ENCODE measurements at places on chromosomes 7 and 10.
A peak's percentile ranks its signal among the peaks of the same experiment; 100 is the strongest.

GRCh38 chr7:44382459-44383265 lies 57.3 kb upstream of the CAMK2B start:
- no peak for DNase-seq

DNA sequence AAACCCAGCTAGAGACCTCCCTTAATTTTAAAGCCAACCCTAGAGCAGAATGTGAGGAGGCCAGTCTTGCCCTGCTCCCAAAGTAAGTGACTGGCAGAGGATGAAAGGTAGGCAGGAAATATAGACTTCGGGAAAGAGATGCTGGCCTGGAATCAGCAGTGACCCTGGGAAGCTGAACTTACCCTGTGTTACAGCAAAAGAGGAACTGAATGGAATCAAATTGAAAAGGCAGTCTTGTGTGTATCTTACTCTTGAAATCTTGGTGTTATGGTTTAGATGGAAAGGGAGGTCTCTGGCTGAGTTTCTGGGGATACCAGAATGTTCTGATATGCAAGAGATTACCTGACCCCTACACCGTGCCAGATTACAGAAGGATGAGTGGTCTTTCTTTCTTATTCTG lies 7.9 kb upstream of the CFAP43 start:
- DNase-seq = no peak

DNA sequence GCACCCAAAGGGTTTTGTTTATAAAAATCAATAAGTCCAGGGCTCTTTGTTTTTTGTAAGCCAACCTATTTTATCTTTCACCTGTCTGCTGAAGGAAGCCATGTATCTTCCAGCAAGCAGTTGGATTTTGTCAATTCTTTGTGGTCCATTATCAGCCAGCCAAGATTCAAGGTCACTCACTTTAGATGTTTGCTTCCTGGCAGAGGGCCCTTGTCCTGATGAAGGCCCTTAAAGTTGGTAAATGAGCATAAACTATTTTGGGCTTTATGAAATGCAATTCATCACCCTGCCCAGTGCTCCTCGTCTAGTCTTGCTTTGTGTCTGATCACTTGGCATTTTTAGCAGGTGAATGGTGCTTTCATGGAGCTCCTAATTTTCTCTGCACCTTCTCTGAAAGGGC lies 1004.2 kb downstream of the GRID1 start:
- no peak for DNase-seq

GRCh38 chr7:1693991-1694524 lies 24.0 kb downstream of the ELFN1 start:
- peak; percentile 66 for DNase-seq

GRCh38 chr7:82258181-82258580 lies 185.4 kb downstream of the CACNA2D1 start:
- DNase-seq = no peak

- no peak for DNase-seq
Observed at GRCh38 chr10:99998889-99999288, 10.9 kb downstream of the DNMBP start.

DNA sequence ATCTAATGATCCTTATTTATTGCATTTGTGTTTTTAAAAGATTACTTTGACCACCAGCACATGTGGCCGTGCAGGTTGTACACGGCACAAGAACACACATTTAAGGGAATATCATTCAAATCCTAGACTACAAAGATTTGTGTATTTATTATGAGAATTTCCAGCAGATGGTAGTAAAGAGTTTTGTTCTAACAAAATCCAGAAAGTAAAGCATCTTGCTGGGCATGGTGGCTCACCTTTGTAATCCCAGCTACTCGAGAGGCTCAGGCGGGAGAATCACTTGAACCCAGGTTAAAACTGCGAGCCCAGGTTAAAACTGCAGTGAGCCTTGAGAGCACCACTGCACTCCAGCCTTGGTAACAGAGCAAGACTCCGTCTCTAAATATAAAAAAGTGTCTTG lies 31.5 kb downstream of the MACROH2A2 start:
- DNase-seq = no peak

GRCh38 chr10:95896071-95896850 lies 11.5 kb upstream of the CC2D2B start:
- no peak for DNase-seq

DNA sequence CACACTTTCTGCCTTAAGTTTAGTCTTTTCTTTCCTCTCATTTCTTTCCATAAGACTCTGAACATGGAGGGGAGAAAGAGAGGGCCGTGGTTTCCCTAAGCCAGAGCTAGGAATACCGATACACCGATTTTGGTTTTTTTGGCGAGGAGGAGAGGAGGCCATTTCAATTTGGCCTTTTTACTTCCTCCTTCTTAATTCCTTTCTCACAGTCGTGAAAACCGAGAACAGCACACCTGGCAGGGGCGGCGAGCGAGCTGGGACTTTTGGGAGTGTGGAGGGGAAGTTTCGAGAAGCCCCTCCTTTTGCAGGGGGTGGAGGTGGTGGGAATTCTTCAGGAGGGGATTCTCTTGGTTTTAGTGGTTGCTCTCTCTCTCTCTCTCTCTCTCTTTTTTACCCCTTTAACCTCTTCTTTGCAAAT lies 6.2 kb downstream of the GATA3 start:
- no peak for DNase-seq

GRCh38 chr7:85521108-85521694 lies 334.3 kb upstream of the SEMA3D start:
- DNase-seq = no peak

DNA sequence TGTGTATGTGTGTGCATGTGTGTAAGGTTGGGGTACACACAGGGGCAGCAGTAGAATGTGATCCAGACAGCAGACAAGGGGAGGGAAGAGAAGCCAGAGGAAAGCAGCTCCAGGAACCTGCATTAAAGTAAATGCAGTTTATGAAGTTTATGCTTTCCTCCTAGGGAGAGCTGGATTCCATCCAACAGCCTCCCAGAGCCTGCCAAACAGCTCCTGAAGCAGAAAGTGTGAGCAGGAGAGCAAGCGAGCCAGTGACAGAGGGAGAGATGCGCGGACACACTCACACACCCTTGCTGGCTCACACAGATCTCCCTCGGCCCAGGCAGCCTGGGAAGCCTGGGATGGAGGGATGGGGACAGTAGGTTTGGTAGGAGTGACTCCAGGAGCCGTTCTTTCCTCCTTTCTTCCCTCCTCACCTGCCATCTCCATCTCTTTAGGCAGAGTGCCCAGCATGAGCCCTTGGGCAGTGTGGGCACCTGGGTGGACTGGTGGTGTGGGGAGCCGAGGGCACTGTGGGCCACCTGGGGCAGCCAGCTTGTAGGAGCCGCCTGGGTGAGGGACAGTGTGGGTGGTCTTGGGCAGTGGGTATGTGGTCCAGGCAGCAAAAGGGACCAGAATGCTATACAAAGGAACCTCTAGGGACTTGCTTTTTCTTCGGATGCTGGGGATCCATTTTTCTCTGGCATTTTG lies 46.1 kb downstream of the PAX2 start:
- DNase-seq = no peak

DNA sequence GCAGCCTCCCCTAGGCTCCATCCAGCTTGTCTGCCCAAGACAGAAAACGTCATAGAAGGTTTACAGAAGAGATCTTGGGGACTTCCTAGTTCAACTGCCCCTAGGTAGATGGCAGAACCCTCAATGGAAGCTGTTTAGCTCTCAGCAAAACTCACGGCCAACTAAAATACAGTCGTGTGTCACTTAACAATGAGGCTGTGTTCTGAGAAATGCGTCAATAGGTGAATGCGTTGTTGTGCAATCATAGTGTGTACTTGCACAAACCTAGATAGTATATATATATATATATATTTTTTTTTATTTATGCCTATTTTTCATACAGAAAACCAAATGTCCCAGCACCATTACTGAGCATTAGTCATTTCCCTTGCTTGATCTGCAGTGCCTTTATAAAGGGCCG lies 100.4 kb upstream of the SH2B2 start:
- no peak for DNase-seq

GRCh38 chr10:77837248-77837924 lies 89.2 kb downstream of the DLG5 start:
- DNase-seq = peak; percentile 69

DNA sequence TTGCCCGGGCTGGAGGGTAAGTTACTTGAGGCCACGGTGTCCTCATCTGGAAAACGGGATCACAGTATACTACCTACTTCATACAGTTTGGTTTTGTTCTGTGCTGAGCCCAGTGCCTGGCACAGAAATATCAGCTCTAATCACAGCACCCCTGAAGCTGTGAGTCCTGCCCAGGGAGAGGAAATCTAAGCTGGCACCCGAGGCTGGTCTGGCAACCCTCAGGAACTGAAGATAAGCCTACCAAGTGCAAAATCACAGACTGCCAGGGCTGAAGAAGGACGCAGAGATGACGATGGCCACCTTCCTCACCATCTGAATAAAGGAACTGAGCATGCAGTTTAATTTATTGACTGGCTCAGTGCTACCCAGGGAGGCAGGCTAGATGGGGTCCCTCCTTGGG lies 7.7 kb upstream of the TMEM120A start:
- DNase-seq = no peak

DNA sequence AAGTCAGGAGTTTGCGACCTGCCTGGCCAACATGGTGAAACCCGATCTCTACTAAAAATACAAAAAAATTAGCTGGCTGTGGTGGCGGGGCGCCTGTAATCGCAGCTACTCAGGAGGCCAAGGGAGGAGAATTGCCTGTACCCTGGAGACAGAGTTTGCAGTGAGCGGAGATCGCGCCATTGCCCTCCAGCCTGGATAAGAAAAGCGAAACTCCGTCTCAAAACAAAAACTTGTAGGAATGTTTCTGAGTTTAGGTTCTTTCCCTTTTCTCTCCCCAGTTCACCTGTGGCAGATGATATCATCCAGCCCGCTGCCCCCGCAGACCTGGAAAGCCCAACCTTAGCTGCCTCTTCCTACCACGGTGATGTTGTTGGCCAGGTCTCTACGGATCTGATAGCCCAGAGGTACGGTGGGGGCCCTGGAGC lies 138.8 kb upstream of the BTBD16 start:
- no peak for DNase-seq

- no peak for DNase-seq
Observed at GRCh38 chr7:35967366-35968139, 166.7 kb downstream of the SEPTIN7 start.

- no peak for DNase-seq
Observed at GRCh38 chr10:62992145-62992721, 140.9 kb upstream of the NRBF2 start.

- no peak for DNase-seq
Observed at GRCh38 chr7:32511791-32512190, 16.5 kb downstream of the AVL9 start.

DNA sequence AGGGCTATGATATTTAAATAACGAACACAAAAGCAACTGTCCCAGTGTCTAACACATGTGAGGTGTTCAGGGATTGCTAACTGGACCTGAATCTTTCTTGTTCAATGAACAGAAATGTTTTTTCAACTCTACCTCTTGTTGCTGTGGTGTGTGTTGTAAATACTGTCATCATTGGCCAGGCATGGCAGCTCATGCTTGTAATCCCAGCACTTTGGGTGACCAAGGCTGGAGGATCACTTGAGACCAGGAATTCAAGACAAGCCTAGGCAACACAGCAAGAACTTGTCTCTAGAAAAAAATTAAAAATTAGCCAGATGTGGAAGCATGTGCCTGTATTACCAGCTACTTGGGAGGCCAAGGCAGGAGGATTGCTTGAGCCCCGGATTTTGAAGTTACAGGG lies 1250.9 kb downstream of the TYW1 start:
- no peak for DNase-seq

- no peak for DNase-seq
Observed at GRCh38 chr10:91607646-91608403, 25.0 kb downstream of the PPP1R3C start.

- peak; percentile 7 for DNase-seq
Observed at GRCh38 chr7:144854839-144855424, 19.1 kb upstream of the TPK1 start.

- no peak for DNase-seq
Observed at GRCh38 chr10:88657901-88658300, 6.3 kb upstream of the LIPF start.

DNA sequence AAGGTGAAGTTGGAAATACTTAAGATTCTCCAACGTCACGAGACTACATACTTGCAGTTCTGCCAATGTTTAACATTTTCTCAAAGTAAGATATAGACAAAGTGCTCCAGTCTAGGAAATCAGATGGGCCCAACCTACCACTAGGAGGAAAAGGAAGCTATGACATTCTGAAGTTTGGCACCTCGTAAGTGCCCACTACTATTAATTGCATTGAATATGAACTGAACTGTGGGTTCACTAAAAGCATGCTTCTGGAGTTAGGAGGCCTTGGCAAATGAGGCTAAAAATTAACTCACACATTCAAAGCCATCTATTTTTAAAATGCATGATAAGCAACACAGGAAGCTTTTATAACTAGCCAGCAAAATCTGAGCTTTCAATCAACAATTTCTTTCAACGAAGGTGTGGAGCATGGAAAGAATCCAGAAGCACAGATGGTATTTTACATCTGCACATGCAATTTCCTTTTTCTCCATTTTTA lies 149.7 kb downstream of the LRRTM3 start:
- DNase-seq = no peak

- no peak for DNase-seq
Observed at GRCh38 chr7:158281441-158281840, 306.2 kb downstream of the PTPRN2 start.

GRCh38 chr7:77528368-77528767 lies 8.7 kb upstream of the PTPN12 start:
- DNase-seq = no peak

DNA sequence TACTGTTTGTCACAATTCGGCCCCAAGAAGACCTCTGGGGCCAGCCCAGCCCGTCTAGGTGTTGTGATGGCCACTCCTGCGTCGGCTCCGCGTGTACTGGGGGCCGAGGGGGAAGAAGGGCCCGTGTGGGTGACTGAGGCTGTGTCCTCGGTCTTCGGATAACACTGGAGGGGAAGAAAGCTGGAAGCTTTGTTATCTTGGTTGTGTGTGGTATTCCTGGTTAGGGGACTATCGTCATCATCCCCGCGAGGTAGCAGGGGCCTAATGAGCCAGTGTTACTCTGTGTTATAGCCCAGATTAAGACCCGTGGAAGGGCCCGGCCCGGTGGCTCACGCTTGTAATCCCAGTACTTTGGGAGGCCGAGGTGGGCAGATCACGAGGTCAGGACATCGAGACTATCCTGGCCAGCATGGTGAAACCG lies 854 bp downstream of the MTG1 start:
- DNase-seq = no peak

DNA sequence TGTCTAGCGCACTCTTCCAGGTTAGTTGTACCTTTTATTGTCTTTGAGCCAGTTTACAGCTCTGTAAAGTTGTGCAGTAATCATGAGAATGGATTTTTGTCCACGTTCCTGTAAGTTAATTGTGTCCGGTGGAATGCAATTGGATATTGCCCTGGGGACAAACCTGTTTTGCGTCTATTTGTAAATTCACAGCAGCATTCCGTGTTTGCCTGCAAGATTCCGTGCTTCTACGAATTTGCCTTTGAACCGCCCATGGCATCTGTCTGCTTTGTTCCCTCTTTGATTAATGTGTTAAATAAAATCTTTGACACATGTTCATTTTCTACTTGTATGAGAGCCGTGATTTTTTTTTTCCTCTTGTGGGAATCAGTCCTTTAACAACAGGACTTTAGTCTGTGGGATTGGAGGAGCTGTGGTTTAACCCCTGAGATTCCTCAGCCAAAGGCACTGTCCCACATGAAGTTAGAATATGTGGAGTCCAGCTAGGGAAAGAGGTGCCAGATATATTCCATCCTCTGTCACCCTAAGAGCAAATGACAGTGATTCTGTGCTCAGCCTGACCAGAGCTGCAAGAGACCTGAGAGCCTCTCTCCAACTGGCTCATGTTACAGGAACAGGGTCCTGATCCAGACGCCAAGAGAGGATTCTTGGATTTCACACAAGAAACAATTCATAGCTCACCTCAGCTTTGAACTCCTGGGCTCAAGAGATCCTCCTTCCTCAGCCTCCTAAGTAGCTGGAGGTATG lies 126.3 kb downstream of the COL26A1 start:
- no peak for DNase-seq

GRCh38 chr10:21515361-21516241 lies 9.9 kb downstream of the SKIDA1 start:
- no peak for DNase-seq
